Stimulated activated CD4-positive, alpha-beta T cell treated with anti-CD3 and anti-CD28 coated beads, Interleukin-4, amount 100 ng/mL, for 24 hours (primary cell): ENCODE measurements at places on chromosomes 2 and 18.

DNA sequence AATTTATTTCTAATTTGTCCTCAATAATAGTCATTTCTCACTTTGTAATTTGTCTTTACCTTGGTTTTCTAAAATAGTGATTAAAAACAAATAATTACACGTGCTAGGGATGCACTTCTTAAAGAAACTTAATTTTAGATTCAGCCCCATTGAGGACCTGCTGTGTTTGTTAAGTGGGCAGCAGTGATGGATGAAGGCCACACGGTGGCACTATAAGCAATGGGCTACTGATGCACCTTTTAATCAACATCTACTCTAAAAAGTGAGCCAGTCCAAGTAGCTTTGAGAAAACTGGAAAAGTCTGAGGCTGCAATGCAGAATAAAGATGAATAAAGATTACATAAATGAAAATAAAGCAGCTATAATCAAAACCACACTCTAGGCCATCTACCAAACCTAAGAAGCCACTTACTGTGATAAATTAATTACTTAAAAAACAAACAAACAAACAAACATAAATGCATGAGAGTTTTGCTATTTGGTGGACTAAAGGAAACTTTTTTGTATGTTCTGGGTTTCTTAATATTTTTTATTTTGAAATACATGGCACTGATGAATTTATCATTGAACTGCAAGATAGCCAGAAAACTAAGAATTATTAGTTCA is 89.3 kb downstream of the PDE11A start:
- peak; percentile 5 for DNase-seq

GRCh38 chr2:220394433-220394832 is 767.0 kb downstream of the SLC4A3 start:
- DNase-seq, result no peak

GRCh38 chr2:233448220-233448559 is 93.9 kb downstream of the DGKD start:
- no peak for DNase-seq

DNA sequence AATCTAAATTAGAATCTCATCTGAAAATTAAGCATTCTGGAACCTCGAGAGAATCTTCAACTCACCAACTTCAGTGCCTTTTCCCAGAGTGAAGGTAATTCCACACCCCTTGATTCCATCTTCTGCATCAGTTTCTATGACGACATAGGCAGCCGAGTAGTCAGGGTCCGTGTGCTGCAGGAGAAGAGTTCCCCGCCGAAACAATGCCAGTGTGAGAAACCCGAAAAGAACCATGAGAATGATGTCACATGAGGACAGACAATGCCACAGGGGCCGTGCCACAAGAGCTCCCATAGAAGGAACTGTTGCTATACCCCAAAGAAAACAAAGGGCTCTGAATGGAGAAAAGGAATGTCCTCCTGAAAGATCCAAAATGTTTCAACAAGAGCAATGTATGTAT is 6.0 kb downstream of the ENOSF1 start:
- no peak for DNase-seq

DNA sequence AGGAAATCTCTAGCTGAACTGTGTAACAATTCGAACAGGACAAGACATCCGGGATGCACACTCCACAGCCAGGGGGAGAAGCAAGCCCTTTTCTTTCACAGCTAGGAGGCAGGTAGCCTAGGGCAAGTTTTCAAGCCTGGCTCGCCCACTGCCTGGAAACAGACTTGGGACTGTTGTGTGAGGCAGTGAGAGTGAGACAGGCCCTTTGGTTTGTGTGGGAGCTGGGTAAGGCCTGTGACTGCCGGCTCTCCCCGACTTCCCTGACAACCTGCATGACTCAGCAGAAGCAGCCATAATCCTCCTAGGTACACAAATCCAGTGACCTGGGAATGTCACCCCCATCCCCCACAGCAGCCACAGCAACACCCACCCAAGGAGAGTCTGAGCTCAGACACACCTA is 179.7 kb downstream of the WDPCP start:
- no peak for DNase-seq

DNA sequence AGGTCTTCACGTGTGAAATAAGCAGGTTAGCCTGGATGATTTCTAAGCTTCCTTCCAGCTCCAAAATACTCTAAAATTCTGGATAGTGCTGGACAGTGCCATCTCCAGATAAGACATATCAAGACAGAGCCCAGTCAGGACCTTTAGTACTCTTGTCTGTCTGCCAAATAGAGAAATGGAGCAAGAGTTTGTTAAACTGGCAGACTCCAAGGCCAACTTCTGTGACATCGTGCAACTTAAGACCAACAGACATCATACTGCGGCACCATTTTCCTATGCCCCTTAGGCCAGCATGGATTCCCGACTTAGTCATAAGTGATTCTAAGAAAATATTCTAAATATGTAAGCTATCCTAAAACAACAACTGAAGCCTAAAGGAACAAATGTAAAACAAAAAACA is 118.6 kb downstream of the RBMS1 start:
- DNase-seq, result no peak

- no peak for DNase-seq
Measured at GRCh38 chr2:18311420-18312195, 248.8 kb downstream of the RDH14 start.

DNA sequence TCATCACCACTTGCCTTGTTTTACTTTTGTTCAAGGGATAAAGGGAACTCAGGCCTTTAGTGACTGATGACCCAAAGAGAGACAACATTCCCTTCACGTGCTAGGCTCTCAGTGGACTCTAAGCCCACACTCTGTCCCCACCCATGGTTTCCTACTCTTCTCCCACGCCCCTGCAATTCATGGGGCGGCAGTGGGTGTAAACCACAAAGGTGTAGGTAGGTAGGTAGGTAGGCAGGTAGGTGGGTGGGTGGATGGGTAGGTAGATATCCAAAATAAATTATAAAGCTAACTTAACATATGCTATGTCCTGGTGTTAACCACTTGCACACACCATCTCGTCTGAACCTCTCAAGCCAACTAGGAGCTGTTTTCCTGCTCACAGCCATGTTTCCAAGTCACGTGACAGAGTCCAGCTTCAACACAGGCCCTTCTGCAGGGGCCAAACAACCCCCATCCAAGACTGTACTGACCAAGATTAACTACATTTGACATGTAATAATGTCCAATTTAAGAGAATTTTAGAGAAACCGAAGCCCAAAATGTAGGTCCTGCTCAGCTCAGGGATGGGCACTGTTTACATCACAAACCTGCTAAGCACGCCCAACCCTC is 33.7 kb downstream of the DNMT3A start:
- no peak for DNase-seq

- DNase-seq, result no peak
Measured at GRCh38 chr2:193377789-193378188, 1183.1 kb upstream of the TMEFF2 start.

GRCh38 chr2:181738563-181738962 is 58.2 kb upstream of the NEUROD1 start:
- no peak for DNase-seq

DNA sequence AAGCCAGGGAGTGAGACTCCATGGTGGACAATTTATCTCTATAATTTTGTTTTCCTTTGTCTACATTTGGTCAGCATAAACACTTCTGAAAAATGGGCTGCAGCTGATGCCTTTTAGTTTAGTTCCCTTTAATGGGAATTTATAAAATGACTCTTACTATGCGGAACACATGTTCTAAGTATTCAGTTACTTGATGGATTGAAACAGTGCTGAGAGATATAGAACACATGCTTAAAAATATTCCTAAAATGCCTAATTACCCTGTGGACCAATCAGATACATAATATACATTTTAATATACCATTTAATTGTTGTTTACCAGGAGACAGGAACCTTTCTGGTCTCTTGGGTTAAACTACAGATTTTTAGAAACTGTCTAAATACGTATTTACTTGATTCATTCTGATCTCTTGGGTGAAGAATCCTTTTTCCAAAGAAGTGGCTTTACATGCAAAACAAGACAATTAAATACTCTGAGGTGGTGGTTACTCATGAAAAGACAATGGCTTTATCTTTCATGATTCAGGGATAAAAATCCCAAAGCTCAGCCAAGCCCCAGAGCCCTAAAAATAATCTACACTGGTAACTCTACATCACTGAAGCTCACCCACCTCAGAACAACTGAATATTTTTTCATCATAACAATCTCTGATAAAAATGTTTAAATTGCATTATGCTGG is 128.1 kb upstream of the SERTAD2 start:
- no peak for DNase-seq

GRCh38 chr2:33419581-33420200 is 56.8 kb upstream of the RASGRP3 start:
- no peak for DNase-seq

DNA sequence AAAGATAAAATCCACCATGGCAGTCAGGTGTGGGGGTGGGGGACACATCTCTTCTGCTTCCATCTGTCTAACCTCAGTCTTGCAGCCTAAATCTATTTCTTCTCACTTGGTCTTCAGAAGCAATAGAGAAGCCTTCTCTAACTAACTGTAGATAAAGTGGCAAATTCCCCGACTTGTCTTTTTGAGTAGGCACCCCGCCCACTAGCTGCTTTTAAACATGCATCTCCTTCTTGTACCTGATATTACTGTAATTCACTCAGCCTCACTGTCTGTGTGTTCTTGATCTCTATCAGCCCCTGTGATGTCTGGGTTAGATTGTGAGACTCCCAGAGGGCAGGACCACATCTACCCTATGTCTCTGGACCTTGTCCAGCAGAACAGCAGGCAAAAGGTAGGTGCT is 6.8 kb downstream of the MARCHF4 start:
- DNase-seq, result no peak

DNA sequence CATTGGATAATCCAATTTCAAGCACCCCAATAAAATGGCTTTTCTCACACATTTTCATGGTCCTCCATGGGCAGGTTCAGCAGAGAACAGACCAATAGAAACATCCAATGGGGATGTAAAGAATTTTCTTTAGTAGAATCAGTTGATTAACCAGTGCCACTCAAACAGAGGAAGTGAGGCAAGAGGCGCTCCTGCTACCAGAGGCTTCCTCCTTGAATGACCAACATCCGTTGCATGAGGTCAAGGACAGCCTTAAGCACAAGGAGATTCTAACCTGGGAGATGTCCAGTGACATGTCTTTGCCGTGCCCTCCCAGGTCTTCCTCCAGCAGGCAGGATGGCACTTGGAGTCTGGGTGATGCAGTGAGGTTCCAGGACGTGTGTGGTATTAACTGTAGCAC is 146.6 kb downstream of the PIEZO2 start:
- DNase-seq, result no peak

DNA sequence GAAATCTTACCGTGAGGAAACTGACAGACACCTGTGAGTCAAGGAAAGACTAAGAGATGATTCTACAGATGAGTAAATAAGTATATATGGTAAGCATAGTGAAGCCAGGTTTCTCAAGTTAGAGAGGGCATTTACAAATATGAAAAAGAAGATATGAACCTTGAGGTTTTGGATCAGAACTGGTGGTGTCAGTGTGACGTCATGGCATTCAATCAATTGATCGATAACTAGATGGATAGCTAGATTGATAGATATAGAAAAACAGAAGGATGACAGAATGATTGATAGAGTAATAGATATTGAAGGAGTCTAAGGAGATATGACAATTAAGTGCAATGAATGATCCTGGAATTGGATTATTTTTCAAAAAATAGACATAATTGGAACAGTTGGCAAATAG is 350.2 kb upstream of the MC4R start:
- DNase-seq, result no peak

DNA sequence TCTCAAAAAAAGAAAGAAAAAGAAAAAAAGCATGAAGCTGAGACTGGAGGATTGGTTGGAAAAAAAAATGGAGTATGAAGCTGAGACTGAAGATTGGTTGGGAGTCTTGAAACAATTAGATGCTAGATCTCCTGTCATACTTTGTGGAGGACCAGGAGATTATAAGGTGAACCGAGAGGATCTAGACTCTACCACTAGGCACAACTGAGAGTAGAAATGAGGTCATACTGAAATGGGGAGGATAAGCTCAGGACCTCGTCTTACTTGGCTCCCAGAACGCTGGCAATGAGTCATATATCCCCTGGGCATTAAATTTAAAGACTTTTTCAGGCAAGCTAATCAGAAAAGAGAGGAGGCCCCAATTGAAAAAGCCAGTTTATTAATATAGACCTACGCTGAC is 3.3 kb upstream of the ORC2 start:
- DNase-seq, result no peak

DNA sequence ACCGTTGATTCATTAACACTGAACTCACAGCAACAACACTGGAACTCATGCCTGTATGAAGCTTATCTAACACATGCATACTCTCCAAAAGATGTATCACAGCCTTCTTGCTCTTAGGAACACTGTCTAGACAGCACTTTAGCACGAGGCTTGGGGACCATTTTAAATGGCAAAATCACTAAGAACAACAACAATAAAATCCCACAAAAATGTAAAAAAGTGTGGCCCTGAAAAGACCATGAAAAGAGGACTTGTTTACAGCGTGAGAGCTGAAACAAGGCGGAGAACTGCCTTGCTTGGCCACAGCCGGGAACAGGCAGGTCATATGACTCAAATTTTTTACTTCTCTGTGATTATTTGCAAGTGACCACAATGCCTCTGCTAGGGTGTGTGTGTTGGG is 48.1 kb downstream of the CHN1 start:
- DNase-seq, result no peak

DNA sequence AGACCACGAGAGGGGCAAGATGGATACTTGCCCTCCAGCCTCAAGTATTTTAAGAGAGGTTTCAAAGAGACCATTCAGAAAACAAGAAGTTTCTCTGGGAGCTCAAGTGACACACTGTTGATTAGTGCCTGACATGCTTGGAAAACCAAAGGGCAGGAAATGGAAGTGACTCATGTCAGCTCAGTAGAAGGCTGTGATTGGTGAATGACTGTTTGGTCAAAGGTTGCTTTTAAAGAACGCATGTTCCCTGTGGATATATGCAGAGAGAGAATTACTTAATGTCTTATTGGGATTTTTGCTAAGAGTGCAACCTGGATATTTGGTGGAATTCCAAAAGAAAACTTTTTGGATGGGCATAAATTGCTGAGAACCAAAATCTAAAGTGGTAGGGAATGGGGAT is 549.9 kb downstream of the XIRP2 start:
- DNase-seq, result no peak

- DNase-seq, result no peak
Measured at GRCh38 chr2:98458667-98459380, 14.2 kb downstream of the INPP4A start.

DNA sequence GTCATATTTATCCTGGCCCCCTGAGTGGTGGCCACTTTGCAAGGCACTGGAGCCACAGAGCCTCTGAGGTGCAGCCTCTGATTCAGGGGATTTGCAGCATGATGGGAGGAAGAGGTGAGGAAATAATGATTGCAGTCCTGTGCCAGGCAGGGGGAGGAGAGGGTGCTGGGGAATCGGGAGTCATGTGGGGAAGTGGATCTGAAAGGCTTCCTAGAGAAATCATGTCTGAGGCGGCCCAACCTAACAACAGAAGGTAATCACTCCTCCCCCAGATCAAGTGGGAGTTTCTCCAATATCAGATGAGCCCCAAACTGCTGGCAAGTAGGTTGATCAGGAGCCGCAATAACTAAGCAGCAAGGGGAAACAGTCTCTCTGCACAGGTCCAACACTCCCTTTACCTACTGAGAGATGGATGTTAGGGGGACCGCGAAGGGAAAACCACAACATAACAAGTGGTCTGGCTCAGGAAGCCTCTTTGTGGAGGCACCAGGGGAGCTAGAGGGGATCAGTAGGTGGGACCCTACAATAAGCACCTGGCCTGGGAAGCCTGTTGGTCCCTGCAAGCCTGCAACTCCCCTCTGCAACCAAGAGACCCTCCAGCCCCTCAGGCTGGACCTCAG is 71.8 kb upstream of the NPAS2 start:
- no peak for DNase-seq
